ENCODE measurements at places on chromosomes 16 and 17. TPM values are rescaled to one million over a fixed set of nuclear protein-coding genes. Genes with fewer than 3 reads are reported as not detected.

The LAT gene
- 8.6 TPM for total RNA-seq

The HOXB8 gene
- 6.9 TPM for total RNA-seq

The RNF112 gene
- total RNA-seq: 0.11 TPM

The CDH3 gene
- under 0.01 TPM for total RNA-seq

The LUC7L gene
- total RNA-seq: 42.3 TPM

The CLCN7 gene
- total RNA-seq: 28.2 TPM

The UMOD gene
- not detected for total RNA-seq

The CACNG3 gene
- not detected for total RNA-seq

The NOD2 gene
- 0.30 TPM for total RNA-seq

DNA sequence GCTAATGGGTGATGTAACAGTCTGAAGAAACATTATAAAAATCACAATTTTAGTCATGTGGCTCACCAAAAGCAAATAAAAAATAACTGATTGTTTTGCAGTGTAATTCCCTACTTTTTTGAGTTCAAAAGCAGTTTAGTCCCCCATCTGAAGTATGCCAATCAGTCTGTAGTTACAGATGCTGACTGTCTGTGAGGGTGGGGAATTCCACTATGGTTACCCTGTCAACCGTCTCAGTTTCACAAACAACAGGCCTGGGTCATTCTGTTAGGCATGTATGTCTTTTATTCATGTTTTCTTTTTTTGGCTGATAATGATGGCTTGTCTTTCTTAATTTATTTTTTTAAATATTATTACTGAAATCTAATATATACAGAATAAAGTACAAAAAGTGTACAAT, 69.3 kb downstream of the STXBP4 start:
- no peak for DNase-seq

GRCh38 chr17:29166507-29166887, 13.7 kb downstream of the MYO18A start:
- DNase-seq: no peak

- no peak for DNase-seq
Observed at GRCh38 chr17:28173031-28173561, 130.6 kb downstream of the NLK start.

- DNase-seq: no peak
Observed at GRCh38 chr16:85361441-85362118, 249.3 kb upstream of the CIBAR2 start.

DNA sequence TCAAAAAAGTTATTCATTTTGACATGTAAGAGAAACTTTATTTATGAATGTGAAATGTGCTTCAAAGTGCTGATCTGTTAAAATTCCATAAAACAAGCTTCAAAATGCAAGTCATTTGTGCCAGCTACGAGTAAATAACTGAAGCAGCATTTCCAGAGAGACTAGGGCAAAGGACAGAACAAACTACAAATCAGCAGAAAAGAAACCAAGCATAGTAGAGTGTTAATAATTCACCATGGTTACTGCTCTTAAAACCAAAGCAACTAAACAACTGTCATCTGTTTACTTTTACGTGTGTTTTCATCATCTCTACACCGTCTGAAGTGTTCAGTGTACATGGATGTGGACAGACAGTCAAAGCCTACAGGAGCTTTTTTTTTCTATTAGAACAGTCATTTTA, 1.6 kb upstream of the ASPA start:
- DNase-seq: no peak

GRCh38 chr16:16908077-16908476, 529.1 kb downstream of the NPIPA7 start:
- DNase-seq: no peak

DNA sequence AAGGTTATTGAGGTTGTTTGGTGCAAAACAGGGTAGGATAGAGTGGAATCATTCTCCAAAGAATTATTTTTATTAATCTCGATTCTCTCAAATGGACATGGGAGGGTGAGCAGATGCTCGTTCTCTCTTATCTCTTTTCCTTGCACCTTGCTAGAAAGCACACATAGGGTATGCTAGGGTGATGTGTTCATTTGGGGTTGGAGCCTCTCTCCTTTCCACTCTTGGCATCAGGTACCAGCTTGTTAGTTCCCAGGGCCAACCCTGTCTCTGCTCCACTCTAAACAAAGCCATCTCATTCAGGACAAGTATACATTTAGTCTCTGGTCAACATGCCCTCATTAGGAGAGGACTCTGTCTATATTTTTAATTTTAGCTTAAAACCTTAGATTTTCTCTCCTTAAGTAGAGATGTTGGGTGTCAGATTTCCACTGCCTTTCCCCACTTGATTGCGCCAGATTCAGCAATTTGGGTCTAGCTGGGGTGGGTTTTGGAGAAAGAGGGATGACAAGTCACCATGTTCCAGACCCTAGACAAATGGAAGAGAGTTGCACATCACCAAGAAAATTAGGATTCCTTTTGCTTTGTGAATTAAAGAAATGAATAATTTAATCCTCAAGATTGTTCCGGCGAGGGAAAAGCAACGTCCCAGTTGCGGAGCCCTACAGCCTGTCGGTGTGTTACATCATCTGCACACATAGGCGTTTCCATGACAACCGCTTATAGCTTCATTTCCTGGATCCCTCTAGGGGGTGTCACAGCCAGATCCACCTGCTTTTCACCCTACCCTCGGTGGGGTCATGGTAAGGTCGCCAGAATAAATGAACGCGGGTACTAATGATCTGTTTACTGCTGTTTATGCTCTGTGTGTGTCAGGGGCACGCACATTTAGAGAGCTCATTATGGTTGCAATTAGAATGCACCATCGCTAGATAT, 41.6 kb downstream of the SNX11 start:
- DNase-seq: no peak

GRCh38 chr16:88814144-88814502, 2.4 kb upstream of the APRT start:
- DNase-seq: no peak

DNA sequence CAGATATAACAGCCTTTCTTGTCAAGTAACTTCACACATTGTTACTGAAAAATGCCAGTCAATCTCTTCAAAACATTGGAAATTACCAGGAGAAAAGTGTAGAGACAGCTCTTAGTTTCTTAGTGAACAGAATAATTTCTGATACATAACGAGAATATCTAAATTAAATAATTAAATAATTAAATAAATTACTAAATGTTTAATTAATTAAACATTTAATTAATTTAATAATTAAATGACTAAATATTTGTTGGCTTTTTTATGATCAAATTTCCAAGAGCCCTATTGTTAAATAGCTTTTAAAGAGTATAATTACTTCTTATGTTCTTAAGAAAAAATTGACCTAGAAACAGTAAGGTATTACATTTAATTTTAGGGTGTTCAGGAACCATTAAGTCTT, 129.6 kb downstream of the SSH2 start:
- DNase-seq: no peak

GRCh38 chr17:77473615-77474226, 333.0 kb downstream of the SEC14L1 start:
- DNase-seq: no peak

GRCh38 chr16:85798901-85799496, 345 bp downstream of the EMC8 start:
- DNase-seq: peak; percentile 28

DNA sequence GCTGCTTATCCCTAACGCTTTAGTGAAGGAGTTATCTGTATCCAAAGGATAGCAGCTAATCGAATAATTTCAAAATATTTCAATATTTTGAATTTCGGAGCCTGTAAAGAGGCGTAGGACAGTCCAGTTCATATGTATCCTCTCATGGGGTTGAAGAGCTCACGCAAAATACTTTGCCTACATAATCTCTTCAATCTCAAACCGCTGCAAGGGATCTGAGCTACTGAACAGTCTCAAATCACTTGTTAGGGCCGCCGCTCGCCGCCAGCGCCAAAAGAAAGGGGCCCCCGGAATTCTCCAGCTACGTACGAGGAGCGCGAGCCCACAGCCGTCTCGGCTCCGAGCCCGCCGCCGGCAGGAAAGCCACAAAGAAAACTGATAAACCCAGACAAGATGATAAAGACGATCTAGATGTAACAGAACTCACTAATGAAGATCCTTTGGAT, 601 bp upstream of the RFWD3 start:
- DNase-seq: peak; percentile 50

- no peak for DNase-seq
Observed at GRCh38 chr17:69913616-69914015, 161.4 kb upstream of the KCNJ16 start.

GRCh38 chr16:60203525-60204124, 1469.5 kb upstream of the GOT2 start:
- DNase-seq: no peak

GRCh38 chr16:88460496-88461330, 7.6 kb downstream of the ZFPM1 start:
- no peak for DNase-seq

DNA sequence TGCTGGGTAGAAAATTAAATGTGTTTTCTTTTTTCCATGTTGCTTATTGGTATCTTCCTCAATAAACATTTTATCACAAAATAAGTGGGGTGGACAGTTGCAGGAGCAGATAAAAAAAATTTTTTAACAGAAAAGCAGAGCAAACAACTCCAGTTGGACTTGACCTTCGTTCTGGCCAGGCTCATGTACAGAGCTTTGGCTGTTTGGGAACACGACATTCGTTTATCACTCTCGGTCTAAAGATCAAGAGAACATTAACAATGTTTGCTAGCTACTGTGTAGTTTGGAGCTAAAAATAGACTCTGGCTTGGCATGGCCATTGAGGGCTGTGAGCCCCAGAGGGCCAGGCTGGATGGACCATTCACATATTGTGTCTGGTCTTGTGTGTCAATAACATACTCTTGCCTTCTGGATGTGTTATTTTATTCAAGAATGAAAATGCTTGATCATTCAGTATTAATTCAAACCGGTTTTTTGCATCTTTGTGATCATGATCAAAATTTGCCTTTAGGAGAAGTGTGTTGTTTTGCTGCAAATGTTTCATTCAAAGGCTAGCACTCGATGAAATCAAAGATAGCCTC, 56.6 kb downstream of the TMEM186 start:
- DNase-seq: no peak

DNA sequence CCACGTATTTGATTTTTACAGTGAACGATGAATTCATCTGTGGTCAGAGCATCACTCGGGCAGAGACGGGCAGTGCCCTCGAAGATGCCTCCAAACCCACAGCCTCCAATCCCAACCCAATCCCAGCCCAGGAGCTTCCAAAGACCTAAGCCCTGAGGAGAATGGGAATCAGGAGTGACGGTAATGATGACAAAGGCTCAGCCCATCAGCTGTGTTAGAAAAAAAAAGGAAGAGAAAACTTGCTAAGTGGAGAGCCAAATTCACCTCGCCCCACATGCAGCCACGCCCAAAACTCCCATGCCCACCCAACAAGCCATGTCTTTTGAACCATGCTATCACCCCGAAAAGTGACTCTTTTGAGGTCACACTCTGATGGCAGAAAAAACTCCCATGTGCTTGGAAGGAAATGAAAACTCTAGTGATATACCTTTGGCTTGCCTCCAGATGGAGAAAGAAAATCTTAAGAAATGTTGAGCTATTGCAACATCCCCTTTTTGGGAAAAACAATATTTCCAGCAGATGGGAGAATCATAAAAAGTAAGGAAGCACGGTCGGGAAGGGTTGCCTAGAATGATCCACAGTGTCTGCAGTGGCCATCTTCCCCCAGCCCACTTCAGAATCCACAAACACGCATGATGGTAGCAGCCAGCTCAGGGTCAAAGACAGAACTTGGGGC, 37.7 kb downstream of the XYLT1 start:
- DNase-seq: no peak

DNA sequence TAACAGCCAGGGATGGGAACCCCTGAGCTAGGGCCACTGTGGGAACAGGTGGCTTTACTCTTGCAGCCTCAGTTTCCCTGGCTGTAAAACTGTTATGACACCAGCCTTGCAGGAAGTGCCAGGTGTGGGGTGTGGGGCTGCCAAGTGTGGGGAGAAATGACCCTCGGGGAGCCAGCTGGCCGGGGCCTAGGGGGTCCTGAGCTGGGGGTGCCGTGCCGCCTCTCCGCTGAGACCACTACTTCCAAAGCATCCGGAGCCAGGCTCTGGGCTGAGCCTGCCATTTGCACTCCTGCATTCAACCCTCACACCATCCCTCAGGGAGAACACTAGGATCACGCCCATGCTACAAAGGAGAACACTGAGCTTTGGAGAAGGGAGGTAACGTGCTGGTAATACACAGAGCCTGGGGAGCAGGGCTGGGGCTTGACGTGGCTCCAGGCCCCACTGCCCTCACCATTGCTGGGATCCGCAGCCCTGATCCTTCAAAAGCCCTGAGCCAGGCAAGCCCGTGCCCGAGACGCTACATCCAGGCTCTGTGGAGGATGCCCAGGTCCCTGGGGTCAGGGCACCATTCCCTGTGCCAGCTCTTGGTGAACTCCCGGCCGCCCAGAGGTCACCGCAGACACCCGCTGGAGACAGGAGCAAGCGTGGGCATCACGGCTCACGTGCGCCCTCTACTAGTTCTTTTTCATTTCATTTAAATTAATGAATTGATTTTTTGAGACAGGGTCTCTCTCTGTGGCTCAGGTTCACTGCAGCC, 28.8 kb upstream of the GINS2 start:
- peak; percentile 49 for DNase-seq
